DMS79 (cell line): ENCODE measurements at places on chromosomes 5 and 9.
A peak's percentile ranks its signal among the peaks of the same experiment; 100 is the strongest.

DNA sequence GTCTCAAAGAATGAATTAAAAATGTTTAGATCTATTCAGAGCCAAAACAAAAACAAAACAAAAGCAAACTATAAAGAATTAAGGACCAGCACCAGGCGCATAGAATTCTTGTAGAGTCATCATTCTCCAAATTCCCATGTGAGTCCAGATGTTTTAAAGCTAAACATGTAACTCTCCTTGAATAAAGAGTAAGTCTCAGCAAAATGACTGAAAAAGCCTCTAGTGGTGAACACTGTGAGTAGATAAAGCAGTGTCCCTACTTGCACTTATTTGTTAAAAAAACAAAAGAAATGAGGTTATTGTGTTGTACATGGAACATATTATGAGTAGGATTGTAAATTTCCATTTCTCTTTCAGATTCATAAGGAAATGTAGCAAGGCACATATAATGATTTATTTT, 44.0 kb downstream of the NNT start:
- no peak for DNase-seq

- DNase-seq: peak; percentile 68
Measured at GRCh38 chr9:123262338-123262737, 6.0 kb downstream of the STRBP start.

GRCh38 chr5:34848230-34848629, 9.3 kb downstream of the TTC23L start:
- DNase-seq: no peak

GRCh38 chr9:32360983-32361673, 23.3 kb upstream of the ACO1 start:
- DNase-seq: no peak

DNA sequence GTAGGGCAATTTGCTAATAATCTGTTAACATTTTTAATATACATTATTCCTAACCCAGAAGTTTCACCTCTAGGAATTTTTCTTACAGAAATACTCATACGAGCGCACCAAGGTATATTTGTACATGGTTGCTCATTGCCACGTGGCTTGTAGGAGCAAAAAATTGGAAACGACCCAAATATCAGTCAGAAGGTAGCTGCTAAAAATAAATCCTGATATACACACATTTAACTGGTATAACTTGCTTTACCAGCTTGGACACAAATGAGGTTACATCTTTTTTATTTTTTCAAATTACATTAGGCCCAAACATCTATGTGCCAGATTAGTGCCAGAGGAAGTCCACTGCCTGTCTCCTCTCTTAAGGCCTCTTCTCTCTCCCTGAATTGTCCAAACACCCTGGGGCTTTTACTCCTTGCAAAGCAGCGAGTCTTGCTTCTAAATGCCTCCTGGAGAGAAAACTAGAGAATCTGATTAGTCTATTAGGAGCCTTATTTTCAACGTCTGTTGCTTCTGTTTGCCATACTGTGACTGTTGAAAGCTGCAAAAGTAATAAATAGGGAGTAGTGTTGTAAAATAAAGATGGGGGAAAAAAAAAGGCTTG, 92.0 kb upstream of the SSBP2 start:
- DNase-seq: peak; percentile 2
